ENCODE measurements at places on chromosomes 4 and X.
A peak's percentile ranks its signal among the peaks of the same experiment; 100 is the strongest.

GRCh38 chr4:14857981-14858380 lies 144.3 kb upstream of the CPEB2 start:
- DNase-seq: no peak

- DNase-seq: no peak
Measured at GRCh38 chr4:168835880-168836454, 174.1 kb downstream of the CBR4 start.

GRCh38 chrX:143635915-143636314 lies at the start of gene SLITRK4:
Gene SLITRK4, minus strand, starts transcription at chrX:143636101. Its CDS starts 4,993 bp downstream, at chrX:143631108.
- DNase-seq: no peak

DNA sequence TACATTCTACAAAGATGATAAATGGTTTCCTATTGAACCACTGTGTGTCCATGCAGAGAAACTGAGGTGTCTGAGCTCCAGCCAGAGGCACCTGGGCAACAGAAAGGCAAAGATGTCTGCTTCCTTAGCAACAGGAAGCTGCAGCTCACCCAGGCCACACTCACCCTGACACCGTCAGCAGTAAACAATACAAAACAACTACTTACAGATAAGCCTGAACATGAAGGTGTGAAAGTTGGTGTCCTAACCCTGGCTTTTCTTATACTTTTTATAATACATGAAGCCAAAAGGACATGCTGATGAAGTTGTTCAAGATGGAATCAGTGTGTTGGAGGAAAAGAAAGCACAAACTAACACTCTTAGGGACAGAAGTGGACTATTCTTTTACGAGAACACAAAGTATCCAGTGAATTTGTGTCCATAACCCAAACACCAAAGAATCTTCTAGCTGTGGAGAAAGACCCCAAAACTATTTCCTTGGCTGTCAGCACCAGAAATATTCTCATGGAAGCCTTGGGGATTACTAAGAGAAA lies 117.3 kb downstream of the SYNPO2 start:
- DNase-seq: no peak

DNA sequence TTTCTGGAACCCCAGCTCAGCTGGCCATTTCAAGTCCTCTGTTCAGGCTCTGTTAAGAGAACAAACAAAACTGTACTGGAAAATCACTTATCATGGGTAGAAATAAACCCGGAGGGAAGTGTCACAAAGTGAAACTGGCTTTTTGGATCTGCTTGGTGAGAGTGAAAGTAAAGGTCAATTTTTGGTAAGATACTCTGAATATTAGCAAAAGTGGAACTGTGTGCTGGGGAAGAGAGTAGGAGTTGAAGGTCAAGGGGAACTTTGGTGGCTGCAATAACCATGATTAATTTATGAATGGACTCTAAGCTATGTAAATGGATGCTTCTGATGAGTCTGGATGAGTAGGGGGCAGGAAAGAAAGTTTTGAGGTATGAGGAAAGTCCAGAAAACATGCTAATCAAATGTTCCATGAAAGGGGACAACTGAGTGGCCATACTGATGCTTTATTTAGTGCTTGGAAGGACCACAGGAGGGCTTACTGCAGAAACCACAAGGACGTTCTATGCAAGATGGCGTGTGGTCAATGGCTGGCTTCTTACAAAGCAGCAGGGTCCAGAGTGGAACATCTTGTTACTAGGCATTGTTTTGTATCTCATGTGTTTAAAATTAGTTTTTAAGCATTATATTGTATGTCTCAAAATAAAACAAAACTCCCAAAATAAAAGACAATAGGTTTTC lies 36.8 kb upstream of the TNIP3 start:
- peak; percentile 32 for DNase-seq

- DNase-seq: no peak
Measured at GRCh38 chr4:76535603-76536372, 100.8 kb downstream of the SHROOM3 start.

DNA sequence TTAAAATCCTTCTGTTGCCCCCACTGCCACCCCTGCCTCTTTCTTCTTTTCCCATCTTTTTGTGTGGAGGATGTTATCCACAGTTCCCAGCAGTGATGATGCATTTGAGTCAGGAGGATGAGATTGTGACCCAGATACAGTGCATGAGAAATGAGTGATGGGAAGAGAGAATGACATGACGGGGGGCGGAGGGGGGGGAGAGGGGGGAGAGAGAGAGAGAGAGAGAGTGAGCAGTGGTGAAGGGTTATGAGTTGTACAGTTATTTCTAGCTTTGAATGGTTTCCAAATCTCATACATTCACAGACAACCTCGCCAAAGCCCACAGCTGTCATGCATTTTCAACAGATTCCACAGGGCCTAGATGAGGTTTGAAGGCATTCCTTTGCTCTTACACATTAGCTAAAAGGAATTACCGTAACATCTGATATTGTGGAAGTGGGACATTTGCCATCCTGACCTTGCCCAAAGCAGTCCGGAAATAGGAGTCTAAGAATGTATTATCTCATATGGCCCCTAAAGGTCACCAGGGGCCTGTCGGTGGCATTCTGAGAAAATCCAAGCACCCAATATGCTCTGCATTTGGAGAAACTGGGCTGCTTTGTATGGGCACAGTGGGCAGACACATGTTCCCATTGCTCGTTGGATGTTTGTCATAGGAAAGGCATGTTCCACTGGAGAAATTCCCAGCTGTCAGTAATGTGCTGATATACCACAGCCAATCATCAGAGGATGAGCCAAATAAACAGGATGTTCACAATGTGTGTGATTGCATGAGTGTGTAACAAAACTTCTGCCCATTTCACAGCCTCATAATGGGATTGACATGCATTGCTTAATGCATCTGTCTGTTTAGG lies 435.8 kb downstream of the SPRY1 start:
- DNase-seq: no peak

- DNase-seq: no peak
Measured at GRCh38 chr4:30725562-30725961, 5.4 kb downstream of the PCDH7 start.

GRCh38 chrX:10356979-10357378 lies 200.2 kb downstream of the CLCN4 start:
- peak; percentile 56 for DNase-seq

DNA sequence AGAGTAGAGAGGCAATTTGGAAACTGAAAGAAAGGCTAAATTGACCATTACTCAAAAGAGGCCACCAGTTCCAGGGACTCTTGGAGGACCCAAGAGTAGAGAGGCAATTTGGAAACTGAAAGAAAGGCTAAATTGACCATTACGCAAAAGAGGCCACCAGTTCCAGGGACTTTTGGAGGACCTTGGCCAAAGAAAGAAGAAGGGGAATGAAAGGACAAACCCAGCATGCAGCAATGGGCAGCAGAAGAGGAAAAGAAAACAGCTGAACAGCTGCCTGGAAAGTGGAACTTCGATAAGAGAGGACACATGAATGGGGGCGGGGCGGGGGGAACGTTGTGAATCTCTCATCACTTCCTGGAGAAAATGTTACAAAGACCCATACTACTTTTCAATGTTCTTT lies 80.8 kb downstream of the PALLD start:
- no peak for DNase-seq

GRCh38 chr4:35525192-35525978 lies 718.9 kb downstream of the ARAP2 start:
- DNase-seq: no peak

DNA sequence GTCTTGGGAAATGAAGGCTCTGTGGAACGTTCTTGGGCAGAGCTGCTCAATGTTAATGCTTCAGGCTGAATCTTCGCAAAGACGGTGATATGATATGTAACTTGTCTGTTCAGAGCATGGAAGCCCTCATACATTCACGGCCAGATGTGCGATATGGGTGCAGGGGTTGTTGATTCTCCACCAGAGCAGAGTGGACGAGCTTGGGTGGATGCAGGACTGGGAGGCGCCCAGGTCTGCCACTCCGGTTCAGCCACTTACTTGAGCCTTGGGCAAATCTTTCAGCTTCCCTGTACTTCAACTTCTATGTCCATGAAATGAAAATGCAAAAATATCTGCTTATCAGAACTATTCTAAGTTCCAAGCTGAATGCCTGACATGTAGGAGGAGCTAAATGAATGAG lies 47.4 kb upstream of the MND1 start:
- no peak for DNase-seq

- peak; percentile 4 for DNase-seq
Measured at GRCh38 chrX:5306654-5307121, 922.0 kb downstream of the NLGN4X start.

DNA sequence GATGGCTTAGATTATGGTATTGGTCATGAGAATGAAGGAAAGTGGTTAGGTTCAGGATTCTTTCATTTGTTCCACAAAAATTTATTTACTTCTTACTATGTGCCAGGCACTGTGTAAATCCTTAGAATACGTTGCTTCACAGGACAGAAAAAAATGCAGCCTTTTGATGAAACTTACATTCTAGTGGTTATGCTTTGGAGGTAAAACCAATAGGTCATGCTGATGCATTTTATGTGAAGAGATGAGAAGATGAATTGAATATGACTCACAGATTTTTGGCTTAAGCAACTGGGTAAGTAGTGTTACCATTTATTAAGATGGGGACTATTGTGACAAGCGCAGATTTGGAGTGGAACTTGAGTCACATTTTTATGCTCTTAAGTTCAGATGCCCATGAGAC lies 165.3 kb downstream of the GLRA2 start:
- no peak for DNase-seq

- DNase-seq: no peak
Measured at GRCh38 chrX:118286066-118286762, 59.7 kb upstream of the WDR44 start.

DNA sequence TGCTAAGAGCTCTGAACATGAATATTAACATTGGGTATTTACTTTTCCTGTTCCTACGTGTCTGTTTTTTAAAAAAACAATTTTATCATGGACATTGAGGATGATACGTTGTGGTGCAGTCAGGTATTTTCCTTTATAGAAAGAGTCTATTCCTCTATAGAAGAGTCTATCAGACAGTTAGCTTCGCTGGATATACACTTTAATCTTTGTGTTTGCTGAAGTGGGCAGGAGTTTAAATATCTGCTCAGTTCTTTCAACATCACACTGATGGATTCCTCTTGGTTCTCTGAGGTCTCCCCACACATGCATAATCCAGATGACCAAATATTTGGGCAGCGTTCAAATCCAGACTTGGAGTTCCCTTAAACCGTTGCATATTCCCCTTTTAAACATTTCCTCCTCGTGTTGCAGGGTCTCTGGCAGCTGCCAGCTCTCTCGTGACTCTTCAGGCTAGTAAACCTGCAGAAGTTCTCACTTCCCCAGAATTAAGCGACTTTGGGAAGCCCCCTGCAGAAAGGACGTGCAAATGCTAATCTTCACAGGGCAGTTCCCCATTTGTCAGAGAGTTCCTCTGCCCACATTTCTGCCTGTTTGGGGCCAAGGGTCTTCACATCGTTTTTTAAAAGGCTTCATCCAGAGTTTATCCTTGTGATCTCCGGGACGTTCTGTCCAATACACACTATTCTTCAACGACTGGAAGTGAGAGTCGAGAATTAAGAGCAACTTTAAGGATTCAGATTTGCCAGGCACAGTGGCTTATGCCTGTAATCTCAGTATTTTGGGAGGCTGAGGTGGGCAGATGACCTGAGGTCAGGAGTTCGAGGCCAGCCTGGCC lies 20.5 kb upstream of the DHRSX start:
- DNase-seq: no peak

GRCh38 chrX:153502796-153503195 lies 8.0 kb downstream of the BGN start:
- DNase-seq: no peak

DNA sequence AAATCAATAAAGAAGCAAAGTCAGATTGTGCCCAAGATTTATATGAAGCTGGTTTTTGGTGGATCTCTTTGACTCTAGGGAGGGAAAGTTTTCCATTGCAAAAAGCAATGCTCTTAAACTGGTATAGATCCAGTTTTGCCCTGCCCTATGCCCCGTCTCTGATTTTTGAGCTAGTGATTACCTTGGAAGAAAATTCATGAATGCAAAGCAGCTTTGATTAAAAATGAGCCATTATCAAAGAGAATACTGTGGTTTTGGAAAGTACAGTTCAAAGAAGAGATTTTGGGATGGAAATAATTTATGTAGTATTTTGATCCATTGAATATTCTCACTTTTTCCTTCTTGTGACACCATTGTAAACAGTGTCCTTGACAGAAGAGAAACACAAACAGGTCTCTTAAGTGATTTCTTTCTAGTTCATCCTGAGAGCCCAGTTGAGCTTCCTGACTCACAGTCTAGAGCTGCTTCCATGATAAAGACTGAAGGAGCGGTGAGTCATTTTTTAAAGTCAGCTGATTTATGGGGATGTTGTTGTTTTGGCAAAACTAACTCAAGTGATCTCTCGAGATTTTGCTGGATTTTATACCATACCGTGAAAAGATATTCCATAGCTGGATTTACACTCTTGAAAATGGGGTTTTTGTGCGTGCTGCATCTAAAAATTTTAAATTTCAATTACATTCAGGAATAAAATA lies 76.7 kb downstream of the AFF1 start:
- peak; percentile 13 for DNase-seq

GRCh38 chrX:66915893-66916292 lies 277.0 kb upstream of the EDA2R start:
- no peak for DNase-seq

DNA sequence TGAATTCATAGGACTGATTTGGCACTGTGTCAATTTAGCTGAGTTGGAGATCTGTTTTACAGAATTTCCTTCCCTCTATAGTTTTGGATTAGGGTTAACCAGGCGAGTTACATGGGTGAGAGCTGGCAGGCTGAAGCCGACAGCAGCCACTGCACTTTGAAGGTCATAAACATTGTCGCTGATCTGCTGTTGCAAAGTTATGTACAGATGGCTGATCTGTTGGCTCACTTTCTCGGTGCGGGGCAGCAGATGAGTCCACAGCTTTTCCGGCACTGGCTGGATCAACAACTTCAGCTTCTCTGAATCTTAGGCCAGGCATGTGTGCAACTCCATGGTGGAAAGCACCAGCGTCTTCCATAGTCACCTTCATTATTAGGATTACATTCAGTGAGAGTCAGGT lies 173.7 kb downstream of the GPAT3 start:
- no peak for DNase-seq

DNA sequence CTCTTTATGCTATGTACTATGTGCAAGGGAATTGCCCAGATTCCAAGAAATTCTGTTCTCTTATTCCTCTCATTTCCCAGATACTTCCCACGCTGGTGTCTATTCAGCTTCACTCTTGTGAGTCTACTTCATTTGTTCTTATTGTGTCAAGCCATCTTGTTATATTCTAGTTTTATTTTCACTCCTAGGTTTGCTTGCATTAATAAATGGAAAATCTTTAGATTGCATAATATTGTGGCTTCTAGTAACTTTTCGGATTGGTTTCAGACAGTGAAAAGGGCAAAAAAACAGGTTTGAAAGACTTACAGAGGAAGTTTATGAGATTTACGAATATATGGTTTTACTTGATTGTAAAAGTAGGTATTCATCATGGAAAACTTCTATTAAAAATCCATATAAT lies 128.4 kb downstream of the BTC start:
- no peak for DNase-seq

DNA sequence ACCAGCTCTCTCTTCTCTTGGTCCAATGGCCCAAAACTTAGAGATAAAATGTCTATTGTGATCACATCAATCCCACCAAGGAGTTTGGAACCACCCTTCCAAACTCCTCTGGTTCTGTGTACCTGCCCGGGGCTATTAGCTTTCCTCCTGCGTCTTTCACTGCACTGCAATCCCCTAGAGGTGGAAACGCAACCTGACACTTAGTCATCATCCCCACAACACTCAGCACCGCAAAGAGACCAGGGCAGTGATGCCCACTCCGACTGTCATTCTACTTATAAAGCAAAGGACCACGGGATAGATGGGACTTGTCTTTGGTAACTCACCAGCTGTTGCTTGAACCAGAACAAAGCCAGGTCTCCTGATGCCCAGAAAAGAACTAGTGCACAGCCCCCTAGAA lies 22.0 kb downstream of the AFAP1 start:
- DNase-seq: no peak

All from activated CD4-positive, alpha-beta T cell treated with anti-CD3 and anti-CD28 coated beads, Interleukin-10, Interleukin-2, amounts not matched to agents 100 ng/mL and 50 ng/mL, durations not matched to agents 16 hours and 8 hours (primary cell).